ENCODE measurements at places on chromosomes 3 and 15.

GRCh38 chr3:194137008-194137505, 1.1 kb downstream of the HES1 start:
- DNase-seq, result peak; percentile 68

GRCh38 chr3:94935738-94936580, 873.1 kb downstream of the NSUN3 start:
- no peak for DNase-seq

DNA sequence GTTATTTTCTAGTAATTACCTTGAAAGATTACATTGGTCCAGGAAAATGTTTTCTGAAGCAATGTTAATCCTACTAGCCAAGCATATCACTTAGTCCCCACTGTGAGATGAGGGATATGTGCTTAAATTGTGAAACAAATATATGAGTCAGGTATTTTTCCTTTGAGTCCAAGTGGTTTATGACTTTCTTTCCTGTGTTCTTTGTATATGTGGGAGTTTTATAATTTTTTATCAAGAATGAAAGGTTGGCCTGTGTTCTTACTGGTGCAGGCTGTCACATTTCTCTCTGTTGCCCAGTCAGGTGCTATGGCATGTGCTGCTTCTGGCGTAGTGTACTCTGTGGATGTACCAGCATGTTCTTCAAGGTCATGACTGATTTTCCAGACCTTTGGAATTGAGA, 147.4 kb downstream of the CMSS1 start:
- DNase-seq, result no peak

GRCh38 chr3:183762304-183762703, 63.1 kb downstream of the MAP6D1 start:
- DNase-seq, result no peak

DNA sequence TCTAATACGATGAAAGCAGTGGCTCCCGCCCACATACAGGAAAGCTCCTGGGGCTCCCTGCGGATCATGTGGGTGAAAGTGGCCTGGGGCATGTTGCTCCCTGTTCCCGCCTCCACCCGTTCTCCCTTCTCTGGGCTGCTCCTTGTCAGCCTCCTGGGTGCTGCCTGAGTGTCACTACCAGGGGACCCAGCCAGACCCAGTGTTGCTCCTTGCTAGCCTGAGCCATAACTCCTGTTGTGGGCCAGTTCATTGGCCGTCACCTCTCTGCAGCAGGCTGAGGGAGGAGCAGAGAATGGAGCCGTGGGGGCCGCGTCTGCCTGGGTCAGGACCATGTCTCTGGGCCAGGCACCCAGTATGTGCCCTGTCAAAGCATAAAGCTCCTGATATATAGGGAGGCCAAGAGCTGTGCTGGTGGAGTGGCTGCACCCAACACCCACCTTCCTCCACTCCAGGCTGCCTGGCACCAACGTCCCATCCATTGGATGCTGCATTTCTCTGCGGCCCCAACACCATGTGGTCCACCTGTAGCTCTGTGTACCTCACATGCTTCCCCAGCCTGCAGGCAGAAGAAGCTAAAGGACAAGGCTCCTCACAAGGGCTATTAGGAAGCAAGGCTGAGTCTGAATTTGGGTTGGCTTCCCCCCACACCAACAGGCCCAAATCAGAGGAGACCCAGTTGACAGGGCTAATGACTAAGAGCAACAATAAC, 40.5 kb downstream of the KLF13 start:
- no peak for DNase-seq

GRCh38 chr15:85404918-85405866, 24.8 kb downstream of the AKAP13 start:
- no peak for DNase-seq

GRCh38 chr3:192106543-192106942, 620.8 kb downstream of the FGF12 start:
- no peak for DNase-seq
